ENCODE measurements at places on chromosomes 11 and 22.

DNA sequence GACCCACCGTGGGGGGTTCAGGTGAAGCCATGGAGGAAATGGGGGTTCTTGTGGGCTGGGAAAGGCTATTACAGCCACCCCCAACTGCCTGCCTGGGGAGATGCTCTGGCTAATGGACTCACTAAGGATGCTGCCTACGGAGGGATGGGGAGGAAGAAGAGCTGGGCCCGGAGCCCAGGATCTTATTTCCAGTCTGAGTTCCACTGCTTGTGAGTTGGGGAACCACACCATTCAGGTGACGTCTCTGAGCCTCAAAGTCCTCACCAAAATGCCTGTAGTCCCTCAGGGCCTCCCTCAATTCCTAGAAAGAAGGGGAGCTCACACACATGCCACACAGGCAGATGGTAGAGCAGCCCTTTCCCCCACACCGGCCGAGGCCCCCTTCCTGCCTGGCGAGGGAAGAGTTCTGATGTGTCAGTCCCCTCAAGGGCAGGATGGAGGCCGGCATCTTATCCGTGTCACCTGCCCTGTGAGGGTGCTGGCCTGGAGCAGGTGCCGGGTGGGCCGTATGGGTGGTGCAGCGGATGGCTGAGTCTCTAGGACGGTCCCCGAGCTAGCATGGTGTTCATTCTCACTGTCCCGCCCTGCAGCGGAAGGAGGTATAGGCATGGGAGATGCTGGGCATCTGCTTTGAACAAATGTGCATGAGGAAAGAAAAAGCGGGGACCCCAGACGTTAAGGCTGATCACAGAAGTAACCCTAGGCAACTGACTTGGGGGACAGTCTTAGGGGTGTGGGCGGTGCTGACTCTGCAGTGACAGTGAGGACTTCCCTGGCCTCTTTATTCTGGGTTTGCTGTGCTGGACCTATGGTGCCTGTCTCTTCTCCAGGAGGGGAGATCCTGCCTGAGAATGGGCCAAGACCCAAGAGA, 15.7 kb downstream of the MRGPRF start:
- no peak for DNase-seq

DNA sequence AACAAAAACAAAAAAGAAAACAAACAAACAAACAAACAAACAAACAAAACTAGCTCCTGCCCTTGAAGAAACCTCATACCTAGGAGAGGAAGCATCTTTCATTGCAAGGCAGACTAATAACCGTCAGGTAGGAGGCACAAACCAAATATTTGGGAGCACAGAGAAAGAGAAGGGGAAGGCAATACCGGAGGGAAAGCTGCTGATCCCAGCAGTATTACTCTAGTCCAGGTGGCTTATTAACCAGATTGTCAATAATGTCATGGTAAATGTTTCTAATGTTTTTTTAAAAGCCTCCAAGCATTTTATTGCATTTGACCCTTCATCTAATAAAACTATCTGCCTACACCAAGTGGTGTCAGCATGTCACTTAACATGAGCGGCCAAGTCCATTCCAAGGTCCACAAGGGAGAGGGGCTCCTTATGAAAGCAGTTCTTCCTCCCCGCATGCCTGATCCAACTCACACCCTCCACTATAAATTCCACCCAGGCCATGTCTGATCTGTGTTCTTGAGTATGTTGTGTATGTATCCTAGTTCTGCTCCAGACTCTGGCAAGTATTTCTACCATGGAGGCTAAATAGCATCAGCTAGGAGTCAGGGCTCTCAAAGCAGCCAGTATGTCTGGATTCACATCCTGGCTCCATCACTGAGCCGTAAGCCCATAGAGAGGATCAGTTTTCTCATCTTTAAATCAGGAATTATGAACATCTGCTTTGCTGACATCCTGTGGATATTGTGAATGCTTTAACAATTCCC, 208.1 kb upstream of the TENM4 start:
- no peak for DNase-seq

DNA sequence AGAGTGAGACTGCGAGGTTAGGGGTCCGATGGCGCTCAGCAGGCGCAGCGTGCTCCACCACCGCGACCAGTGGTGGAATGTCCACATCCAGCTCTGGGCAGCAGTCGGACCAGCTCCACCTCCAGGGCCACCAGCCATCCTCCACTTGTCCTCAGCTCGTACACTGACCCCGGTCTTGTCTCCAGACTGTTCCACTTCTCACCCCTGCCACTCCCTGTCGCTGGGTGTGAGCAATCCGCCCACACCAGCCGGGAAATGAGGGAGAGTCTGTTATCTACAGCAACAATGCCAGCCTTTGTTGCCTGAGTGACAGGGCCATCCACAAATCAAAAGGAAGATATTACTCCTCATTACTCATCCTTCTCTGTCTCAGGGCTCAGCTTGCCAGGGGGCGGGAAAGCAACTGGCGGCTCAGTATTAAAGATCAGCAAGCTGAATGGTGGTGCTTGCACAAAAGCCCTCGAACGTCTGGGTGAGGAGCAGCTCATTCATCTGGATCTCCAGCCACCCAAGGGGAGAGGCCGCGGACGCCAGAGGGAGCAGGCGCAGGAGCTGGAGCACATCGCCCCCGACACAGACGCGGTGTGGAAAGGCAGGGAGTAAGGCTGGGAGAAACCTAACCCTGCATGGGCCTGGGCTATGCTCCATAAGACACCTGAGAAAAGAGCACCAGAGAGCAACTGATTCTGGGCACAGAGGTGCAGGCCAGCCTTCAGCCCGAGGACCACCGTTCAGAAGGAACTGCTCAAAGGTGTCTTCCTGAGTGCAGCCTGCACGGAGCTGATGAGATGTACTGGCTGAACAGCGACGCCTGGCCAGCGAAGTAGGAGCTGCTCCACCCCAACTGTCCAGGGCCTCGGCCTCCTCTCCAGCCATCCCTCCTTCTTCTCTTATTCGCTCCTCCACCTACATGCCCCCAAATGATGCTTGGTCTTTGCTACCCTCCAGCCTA, 21.9 kb downstream of the IGSF9B start:
- no peak for DNase-seq

DNA sequence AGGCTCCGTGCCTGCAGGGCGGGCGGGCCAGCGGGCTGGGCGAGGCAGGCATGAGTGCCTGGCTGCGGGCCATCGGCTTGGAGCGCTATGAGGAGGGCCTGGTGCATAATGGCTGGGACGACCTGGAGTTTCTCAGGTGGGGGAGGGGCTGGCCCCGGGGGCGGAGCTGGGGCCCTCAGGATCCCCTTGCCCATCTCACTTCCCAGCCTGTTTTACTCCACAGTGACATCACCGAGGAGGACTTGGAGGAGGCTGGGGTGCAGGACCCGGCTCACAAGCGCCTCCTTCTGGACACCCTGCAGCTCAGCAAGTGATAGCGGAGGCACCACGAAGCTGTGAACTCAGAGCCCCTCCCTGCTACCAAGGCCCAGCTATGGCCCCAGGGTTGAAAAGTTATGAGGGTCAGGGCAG, 5.9 kb downstream of the PHOX2A start:
- no peak for DNase-seq

DNA sequence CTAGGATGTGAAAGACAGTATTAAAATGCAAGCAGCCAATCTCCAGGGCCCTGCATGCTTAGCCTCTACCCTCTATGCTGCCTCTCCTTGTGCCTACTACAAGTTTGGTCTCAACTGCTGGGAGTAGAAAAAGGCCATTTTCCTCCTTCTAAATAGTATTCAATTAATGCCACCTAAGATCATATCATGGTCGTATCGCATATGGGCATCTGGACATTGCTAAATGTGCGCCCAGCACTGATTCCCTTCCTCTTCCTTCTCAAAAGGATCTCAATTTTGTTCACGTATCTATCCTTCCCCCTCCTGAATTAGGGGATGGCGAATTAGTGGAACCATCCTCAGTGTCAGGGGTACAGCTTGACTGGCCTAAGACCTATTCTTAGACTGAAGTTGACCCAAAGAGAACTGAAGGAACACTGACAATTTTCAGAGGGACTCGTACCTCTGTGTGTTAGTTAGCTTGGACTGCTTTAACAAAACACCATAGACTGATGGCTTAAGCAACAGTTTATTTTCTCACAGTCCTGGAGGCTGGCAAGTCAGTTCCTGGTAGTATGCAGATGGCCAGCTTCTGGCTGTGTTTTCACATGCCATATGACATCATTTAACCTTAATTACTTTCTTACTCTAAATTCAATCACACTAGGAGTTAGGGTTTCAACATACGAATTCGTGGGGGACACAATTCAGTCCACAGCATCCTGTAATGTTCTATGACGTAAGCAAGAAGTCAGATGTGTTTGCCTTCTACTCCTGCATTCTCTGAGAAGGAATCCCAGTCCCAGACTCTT, 8.5 kb upstream of the NUP50 start:
- DNase-seq, result no peak
